ENCODE measurements at places on chromosomes 13 and 19. TPM values are rescaled to one million over a fixed set of nuclear protein-coding genes. Genes with fewer than 3 reads are reported as not detected.

Gene NCR1
- not detected for total RNA-seq

Gene ZNF525
- total RNA-seq = 8.6 TPM

Gene SAFB2
- total RNA-seq = 85.5 TPM

Gene GSX1
- total RNA-seq = not detected

Gene FAM83E
- 0.64 TPM for total RNA-seq

Gene PCDH9
- 1.9 TPM for total RNA-seq

Gene FAM124A
- total RNA-seq = 4.9 TPM

Gene PTBP1
- total RNA-seq = 614 TPM

Gene CLIP3
- total RNA-seq = 94.8 TPM

Gene S1PR4
- not detected for total RNA-seq

Gene RAD23A
- 44.7 TPM for total RNA-seq

Gene ADPRHL1
- 1.5 TPM for total RNA-seq

Gene MADCAM1
- total RNA-seq = 6.5 TPM

Gene POSTN
- total RNA-seq = 0.41 TPM

Gene ZNF100
- 18.2 TPM for total RNA-seq

Gene CTXN1
- 18.3 TPM for total RNA-seq

Gene RNF225
- total RNA-seq = not detected

Gene SIGLEC5
- total RNA-seq = not detected

Gene OR7A5
- not detected for total RNA-seq

Gene EIF3K
- 469 TPM for total RNA-seq

Gene TEKTIP1
- total RNA-seq = 1.4 TPM

Gene ZNF208
- 1.7 TPM for total RNA-seq

Gene TGFBR3L
- total RNA-seq = not detected

Gene LMTK3
- total RNA-seq = 3.0 TPM

Gene CLDND2
- total RNA-seq = not detected

Gene CAPNS1
- 901 TPM for total RNA-seq

Gene HAUS5
- total RNA-seq = 30.2 TPM

Gene ZNF709
- 6.6 TPM for total RNA-seq

Gene PRR19
- 1.1 TPM for total RNA-seq

Gene ZNF571
- 3.9 TPM for total RNA-seq

Gene ZNF43
- 35.5 TPM for total RNA-seq

Gene SLC6A16
- total RNA-seq = 4.0 TPM

Gene PLPP2
- 26.2 TPM for total RNA-seq

Gene DKKL1
- 2.2 TPM for total RNA-seq

Gene NOVA2
- total RNA-seq = 86.0 TPM

Gene ZNF98
- not detected for total RNA-seq
